Naive thymus-derived CD4-positive, alpha-beta T cell (primary cell): ENCODE measurements at places on chromosomes 5 and 9. TPM values are rescaled to one million over a fixed set of nuclear protein-coding genes. Genes with fewer than 3 reads are reported as not detected.
A peak's percentile ranks its signal among the peaks of the same experiment; 100 is the strongest.

GRCh38 chr9:68508547-68508946, 32.1 kb downstream of the TMEM252 start:
- H3K4me3 ChIP-seq, result no peak overlapping the region
- H3K4me1 ChIP-seq, result no peaks in the 10 kb centered on the region
- no peaks in the 10 kb centered on the region for H3K36me3 ChIP-seq
- H3K27me3 ChIP-seq, result no peaks in the 10 kb centered on the region
- H3K27ac ChIP-seq, result no peak overlapping the region

DNA sequence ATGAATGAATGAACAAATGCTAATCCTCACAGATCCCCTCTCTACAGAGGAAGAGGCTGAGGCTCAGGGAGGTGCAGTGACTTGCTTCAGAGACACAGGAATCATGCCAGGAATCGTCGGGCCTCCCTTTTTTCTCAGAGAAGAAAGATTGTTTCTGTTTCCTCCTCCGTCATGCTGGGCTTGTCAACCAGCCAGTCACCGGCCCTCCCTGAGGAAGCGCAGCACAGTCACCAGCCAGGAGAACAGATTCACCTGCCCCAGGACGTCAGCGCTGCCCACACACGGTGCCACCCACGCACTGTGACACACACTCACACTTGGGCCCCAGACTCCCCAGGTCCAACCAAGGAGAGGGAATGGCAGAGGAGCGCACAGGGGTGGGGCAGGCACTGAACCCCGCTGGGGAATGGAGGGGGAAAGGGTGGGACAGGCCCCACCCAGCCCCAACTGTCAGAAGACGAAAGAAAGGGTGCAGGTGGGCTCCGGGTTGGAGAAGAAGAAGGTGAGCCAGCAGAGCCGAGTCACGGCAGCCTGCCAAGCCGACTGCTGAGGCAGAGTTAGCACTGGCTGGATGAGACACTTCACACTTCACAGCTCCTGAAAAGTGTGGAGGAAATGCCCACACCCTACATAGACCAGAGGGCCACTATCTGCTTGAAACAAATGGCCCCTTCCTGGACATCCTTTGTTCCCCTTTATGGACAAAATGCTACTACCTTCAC, 13.8 kb upstream of the ERGIC1 start:
- H3K4me1 ChIP-seq, result no peaks in the 10 kb centered on the region
- H3K4me3 ChIP-seq, result no peak overlapping the region

GRCh38 chr5:119426057-119426456, 26.2 kb upstream of the HSD17B4 start:
- no peaks in the 10 kb centered on the region for H3K4me1 ChIP-seq
- no peak for DNase-seq
- H3K27ac ChIP-seq, result no peak overlapping the region
- H3K36me3 ChIP-seq, result no peaks in the 10 kb centered on the region
- H3K4me3 ChIP-seq, result no peak overlapping the region
- no peaks in the 10 kb centered on the region for H3K27me3 ChIP-seq

DNA sequence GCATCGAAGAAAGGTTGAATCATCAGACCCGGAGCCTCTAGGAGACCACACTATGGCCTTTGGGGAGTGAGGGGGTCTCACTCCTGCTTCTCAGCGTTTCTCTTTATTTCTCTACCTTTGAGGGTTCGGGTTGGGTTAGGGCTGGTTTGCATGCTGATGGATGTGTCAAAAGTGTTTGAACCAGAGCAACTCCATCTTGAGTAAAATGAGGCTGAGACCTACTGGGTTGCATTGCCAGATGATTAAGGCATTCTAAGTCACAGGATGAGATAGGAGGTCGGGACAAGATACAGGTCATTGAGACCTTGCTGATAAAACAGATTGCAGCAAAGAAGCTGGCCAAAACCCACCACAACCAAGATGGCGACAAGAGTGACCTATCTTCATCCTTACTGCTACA, 44.9 kb upstream of the TCF7 start:
- no peak overlapping the region for H3K4me3 ChIP-seq
- peaks cover 18% of the 10 kb centered on the region for H3K4me1 ChIP-seq
- no peak for DNase-seq
- H3K27ac ChIP-seq, result peak overlapping the region; percentile 58
- no peaks in the 10 kb centered on the region for H3K36me3 ChIP-seq
- no peaks in the 10 kb centered on the region for H3K27me3 ChIP-seq

GRCh38 chr5:176864755-176865154, 34.4 kb downstream of the HK3 start:
- no peaks in the 10 kb centered on the region for H3K27me3 ChIP-seq
- H3K27ac ChIP-seq, result no peak overlapping the region
- H3K36me3 ChIP-seq, result no peaks in the 10 kb centered on the region
- H3K4me3 ChIP-seq, result no peak overlapping the region
- no peak for DNase-seq
- H3K4me1 ChIP-seq, result no peaks in the 10 kb centered on the region

DNA sequence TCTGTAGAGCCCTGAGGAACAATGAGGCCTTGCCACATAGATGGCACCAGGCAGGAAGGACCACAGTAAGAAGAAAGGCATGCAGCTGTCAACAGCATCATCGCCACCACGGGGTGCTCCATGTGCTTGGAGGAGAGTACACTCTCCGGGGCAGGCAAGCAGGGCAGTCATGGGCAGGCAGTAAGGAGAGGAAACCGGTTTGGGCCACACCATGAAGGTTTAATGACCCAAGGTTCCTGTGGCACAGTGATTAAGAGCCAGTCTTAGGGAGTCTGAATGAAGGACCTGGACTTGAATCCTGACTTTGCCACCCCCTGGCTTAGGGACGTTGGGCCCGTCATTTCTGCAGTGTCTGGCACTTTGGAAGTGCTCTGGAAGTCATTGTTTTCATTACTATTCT, 80.6 kb upstream of the ZBTB43 start:
- H3K4me1 ChIP-seq, result peaks cover 37% of the 10 kb centered on the region
- H3K27ac ChIP-seq, result peak overlapping the region; percentile 90

GRCh38 chr9:109166171-109166770, 778 bp downstream of the FRRS1L start:
- H3K27me3 ChIP-seq, result peaks cover 4% of the 10 kb centered on the region
- DNase-seq, result no peak
- H3K36me3 ChIP-seq, result no peaks in the 10 kb centered on the region

- no peaks in the 10 kb centered on the region for H3K4me1 ChIP-seq
- no peak overlapping the region for H3K4me3 ChIP-seq
- H3K27ac ChIP-seq, result peak overlapping the region; percentile 13
- H3K36me3 ChIP-seq, result peaks cover 27% of the 10 kb centered on the region
- H3K27me3 ChIP-seq, result no peaks in the 10 kb centered on the region
These were observed 64.5 kb downstream of the ERAP1 start for GRCh38 chr5:96743065-96743768.

DNA sequence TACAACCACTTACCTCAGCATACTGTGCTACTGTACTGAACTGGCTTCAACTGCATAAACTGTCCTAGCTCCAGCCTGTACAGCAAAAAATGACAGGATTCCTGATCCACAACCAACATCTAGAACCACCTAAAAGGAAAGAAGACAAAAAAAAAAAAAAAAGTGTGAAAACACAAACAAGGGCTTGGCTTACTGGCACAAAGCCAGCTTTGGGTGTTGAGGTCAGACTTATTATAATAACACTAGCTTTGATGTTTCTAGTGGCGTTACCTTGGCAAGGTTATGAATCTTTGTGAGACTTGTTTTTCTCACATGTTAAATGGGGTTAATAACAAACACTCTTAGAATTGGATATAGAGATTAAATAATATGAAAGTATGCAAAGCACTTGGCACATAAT, 148.5 kb upstream of the PUM3 start:
- DNase-seq, result no peak
- no peak overlapping the region for H3K4me3 ChIP-seq
- H3K4me1 ChIP-seq, result no peaks in the 10 kb centered on the region
- H3K27me3 ChIP-seq, result no peaks in the 10 kb centered on the region
- no peak overlapping the region for H3K27ac ChIP-seq

DNA sequence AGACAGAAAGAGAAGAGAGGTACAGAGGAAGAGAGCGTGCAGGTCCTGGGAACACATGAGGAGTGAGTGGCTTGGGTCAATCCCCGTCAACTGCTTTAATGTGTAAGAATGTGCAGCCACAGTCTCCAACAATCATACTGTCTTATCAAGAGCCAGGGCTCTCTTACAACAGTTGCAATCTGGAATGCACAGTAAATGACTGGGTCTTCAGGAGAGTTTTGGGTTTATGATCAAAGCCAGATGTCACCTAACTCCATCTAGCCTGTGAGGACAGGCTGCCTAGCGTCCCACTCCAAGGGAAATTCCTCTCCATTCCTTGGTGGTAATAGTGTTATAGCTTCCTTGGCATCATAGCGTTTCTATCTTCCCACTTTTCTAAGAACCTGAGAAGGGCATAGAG, 75.0 kb upstream of the TRIO start:
- H3K27me3 ChIP-seq, result no peaks in the 10 kb centered on the region
- H3K27ac ChIP-seq, result no peak overlapping the region
- H3K4me1 ChIP-seq, result no peaks in the 10 kb centered on the region
- no peaks in the 10 kb centered on the region for H3K36me3 ChIP-seq
- H3K4me3 ChIP-seq, result no peak overlapping the region
- no peak for DNase-seq

DNA sequence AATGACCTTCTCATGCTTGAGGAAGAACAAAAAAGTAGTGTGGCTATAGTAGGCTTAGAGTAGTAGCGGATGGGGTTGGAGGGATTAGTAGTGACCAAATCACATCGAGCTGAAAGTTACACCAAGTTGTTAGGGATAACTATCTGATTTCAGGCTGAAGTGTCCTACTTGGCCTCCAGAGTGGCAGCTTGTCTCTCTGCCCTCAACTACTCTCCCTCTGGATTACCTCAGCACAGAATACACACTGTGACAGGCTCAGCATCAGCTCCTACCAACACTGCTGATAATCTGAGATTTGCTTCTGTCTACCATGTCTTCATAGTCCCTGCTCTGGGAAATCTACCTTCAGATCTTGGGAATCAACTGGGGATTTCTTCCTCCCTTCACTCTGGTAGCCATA, 714.6 kb upstream of the GRAMD2B start:
- H3K27me3 ChIP-seq, result no peaks in the 10 kb centered on the region
- no peaks in the 10 kb centered on the region for H3K4me1 ChIP-seq
- no peak overlapping the region for H3K27ac ChIP-seq
- DNase-seq, result no peak
- no peak overlapping the region for H3K4me3 ChIP-seq
- H3K36me3 ChIP-seq, result no peaks in the 10 kb centered on the region

DNA sequence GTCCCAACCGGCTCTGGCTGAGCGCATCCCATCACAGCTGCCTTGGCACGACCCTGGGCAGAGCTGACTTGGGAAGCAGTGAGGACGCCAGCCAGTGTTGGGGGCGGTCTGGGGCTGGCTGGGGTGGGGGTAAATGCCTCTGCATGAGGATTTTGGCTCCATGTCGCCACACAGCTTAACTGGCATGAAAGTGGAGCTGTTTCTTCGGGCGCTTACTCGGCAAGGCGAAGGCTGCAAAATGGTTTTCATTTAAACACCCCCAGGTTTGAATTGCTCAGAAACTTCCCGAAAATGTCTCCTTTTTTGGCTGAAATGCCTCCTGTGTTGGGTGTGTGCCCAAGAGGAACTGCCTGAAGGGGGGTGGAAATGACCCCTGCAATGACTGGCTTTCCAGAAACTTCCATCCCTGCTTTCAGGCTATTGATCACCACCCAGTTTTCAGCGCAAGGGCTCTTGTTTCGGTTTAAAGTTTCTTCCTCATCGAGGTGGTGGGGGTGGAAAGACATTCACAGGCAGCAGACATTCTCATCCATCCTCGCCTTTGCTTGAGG, 38.3 kb downstream of the PTGES start:
- no peak for DNase-seq
- H3K4me3 ChIP-seq, result no peak overlapping the region
- no peak overlapping the region for H3K27ac ChIP-seq
- no peaks in the 10 kb centered on the region for H3K27me3 ChIP-seq
- no peaks in the 10 kb centered on the region for H3K36me3 ChIP-seq

DNA sequence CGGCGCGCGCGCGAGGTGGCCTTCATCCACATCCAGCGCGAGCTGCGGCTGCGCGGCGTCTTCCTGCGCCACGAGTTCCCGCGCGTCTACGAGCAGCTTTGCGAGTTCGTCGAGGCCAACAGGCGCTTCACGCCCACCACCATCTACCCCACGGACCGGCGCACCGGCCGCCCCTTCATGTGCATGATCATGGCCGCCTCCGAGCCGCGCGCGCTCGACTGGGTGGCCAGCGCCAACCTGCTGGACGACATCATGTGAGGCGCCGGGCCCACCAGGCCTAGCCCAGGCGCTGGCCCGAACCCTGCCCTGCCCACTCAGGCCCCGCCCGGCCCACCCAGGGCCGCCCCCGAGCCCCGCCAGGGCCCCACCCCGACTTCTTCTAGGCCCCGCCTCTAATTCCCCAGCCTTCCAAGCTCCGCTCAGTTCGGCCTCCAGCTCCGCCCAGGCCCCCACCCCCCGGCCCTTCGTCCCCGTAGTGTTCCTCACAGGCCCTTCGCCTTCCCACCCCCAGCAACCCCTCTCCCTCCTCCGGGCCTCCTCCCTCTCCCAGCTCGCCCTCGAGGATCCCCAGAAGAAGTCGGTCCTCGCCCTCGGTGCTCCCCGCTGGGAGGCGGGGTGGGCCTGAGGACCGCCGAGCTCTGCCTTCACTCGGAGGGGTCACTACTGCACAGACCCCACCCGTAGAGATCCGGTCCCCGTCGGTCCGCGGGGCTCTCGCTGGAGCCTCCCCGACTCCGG, 2.0 kb upstream of the PHPT1 start:
- no peak for DNase-seq
- H3K36me3 ChIP-seq, result no peaks in the 10 kb centered on the region
- no peak overlapping the region for H3K27ac ChIP-seq
- no peaks in the 10 kb centered on the region for H3K27me3 ChIP-seq
- peaks cover 19% of the 10 kb centered on the region for H3K4me1 ChIP-seq

DNA sequence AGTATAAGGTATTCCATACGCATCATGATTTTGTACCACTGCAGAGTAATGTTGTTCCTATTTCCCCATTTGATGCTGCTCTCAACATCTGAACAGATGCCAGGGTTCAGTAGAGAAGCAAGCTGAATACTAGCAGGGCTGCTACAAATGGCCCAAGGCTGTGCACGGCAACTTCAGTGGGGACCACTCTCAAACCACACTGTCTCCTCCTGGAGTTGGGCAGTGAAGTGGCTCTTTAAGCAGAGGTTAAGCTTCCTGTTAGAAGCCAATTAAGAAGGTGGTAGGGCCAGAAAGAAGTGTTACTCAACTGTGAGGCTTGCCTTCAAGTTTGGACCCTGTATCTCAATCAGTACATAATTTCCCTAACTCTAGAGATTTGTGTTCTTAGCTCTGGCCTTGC, 32.0 kb downstream of the TMEM245 start:
- H3K27ac ChIP-seq, result no peak overlapping the region
- no peaks in the 10 kb centered on the region for H3K4me1 ChIP-seq
- H3K36me3 ChIP-seq, result peaks cover 11% of the 10 kb centered on the region
- H3K27me3 ChIP-seq, result no peaks in the 10 kb centered on the region

DNA sequence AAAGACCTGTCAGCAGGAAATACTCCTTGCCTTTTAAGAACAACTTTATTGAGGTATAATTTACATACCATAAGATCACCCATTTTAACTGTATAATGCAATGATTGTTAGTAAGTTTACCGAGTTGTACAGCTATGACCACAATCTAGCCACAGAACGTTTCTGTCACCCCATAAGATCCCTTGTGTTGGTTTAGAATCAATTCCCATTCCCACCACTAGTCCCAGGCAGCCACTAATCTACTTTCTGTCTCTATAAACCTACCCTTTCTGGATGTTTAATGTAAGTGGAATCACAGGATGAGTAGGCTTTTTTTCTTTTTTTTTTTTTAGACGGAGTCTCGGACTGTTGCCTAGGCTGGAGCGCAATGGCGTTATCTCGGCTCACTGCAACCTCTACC, 4.4 kb downstream of the GPR107 start:
- no peak overlapping the region for H3K27ac ChIP-seq
- H3K4me1 ChIP-seq, result peaks cover 9% of the 10 kb centered on the region
- H3K36me3 ChIP-seq, result peaks cover 8% of the 10 kb centered on the region

Gene FBLL1
- not detected for total RNA-seq

Gene SLC28A3
- not detected for total RNA-seq

Gene GABBR2
- not detected in 2 replicates for total RNA-seq

Gene FAM219A
- total RNA-seq, result 13.4 TPM
